ENCODE measurements at places on chromosomes 12 and 14.

GRCh38 chr12:51911307-51911706 lies 4.0 kb downstream of the ACVRL1 start:
- no peak for DNase-seq

- no peak for DNase-seq
Observed at GRCh38 chr12:113329022-113329790, 5.7 kb downstream of the SLC8B1 start.

GRCh38 chr12:68416826-68417225 lies 84.7 kb upstream of the MDM1 start:
- no peak for DNase-seq

DNA sequence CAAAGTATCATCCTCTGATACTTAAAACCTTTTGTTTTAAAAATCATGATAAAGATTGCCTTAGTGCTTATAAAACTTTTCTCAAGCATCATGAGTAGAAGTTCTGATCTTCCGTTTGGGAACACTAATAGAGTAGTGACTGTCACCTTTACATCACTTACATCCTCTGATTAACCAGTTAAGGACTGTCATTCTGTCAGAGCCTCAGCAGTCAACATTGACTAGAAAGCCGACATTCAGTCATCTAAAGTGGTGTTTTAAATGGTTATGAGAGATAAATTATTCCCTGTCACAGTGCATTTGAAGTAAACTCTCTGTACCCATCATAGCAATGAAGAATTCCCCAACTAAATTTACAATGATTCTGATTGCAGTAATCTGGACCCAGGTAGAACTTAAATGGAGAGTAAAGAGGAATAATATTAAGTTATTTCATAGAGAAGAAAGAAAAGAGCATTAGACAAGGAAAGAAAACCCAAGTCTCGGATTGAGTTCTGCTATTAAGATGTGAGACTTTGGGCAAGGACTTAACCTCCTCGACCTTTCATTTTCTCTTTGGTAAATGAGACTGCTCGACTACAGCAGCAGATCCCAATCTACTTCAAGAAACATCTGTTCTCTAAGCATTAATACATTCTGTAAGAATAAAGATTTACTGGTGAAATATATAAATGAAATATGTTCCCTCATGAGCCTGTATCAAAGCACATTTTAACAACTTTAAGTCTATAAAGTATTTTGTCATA lies 563.9 kb upstream of the LMO3 start:
- no peak for DNase-seq

DNA sequence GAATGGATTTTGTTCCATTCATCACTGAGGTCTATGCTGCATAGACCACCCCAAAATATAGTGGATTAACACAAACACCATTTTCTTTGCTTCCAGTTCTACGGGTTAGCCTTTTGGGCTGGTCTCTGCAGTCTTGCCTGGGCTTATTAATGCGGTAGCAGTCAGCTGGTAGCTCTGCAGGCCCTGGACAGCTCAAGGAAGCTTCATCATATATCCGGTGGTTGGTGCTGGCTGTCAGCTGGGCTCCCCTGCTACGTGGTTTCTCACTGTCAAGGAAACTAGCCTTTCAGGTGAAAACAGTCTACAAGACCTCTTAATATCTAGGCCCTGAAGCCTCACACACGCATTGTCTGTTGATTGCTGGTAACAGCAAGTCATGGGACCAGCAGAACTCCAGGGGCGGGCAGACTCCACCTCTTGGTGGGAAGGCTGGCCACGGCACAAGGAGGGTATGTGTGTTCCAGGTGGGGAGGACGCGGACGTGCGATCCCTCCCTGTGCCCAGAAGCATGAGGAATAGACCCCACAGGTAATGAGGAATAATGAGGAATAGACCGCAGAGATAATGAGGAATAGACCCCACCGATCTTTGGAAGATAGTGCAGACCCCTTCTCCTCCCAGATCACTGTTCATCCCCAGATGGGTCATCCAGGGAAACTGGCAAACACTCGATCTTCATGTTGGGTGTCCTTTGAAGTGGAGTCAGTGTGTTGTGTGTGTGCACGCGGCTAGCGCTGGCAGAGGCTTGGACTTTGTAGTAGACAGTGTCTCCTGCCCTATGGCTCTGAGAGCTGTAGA lies 13.3 kb downstream of the TSPAN9 start:
- no peak for DNase-seq

- no peak for DNase-seq
Observed at GRCh38 chr14:61064210-61064609, 83.2 kb downstream of the SLC38A6 start.

DNA sequence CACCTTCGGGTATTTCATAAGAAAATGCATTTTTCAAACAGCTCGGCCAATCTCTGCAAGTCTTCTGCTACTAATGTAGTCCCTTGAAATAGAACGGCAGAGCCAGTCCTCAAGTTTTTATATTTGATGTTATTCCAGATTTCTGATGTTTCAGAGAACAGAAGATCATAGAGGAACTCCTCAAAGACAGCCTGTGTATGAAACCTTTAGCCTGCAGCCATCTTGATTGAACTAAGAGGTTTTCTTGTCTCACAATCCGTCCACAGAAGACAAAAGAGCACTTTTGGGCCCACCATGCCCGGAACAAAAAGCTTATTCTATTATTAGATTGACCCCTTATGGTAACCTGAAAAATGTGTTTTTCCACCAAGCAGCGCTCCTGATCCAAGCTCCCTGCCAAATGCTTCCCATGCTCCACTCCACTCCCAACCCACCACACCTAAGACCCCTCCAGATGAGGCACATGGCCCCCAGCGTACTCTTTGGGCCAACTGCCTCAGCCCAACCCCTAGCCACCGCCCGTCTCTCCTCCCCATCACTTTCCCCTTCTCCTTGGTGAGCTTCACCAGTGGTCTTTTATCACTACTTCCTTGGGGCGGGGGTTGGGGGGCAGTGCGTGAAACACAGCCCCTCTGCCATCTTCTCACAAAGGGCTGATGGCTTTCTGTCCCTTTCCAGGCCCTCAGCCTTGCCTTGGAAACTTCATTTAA lies 175.8 kb downstream of the CALM1 start:
- no peak for DNase-seq

- no peak for DNase-seq
Observed at GRCh38 chr12:17810399-17810798, 279.6 kb downstream of the RERGL start.

- DNase-seq: no peak
Observed at GRCh38 chr12:42958291-42958674, 368.7 kb upstream of the PRICKLE1 start.

DNA sequence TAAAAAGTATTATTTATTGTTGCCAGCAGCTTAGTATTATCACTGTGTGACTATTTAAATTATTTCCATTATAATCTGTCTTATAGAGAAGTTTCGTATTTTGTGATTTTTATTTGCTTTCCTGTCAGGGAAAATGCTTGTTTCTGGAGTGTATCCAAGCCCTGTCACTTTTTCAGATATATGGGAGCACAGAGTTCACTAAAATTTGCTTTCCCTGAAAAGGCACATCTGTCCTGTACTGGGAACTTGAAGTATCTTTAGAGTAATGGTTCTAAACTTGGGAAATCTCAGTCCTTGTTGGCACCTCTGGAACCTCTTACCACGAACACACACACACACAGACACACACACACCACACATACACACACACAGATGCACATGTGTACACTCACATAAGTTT lies 39.3 kb upstream of the SSTR1 start:
- no peak for DNase-seq

DNA sequence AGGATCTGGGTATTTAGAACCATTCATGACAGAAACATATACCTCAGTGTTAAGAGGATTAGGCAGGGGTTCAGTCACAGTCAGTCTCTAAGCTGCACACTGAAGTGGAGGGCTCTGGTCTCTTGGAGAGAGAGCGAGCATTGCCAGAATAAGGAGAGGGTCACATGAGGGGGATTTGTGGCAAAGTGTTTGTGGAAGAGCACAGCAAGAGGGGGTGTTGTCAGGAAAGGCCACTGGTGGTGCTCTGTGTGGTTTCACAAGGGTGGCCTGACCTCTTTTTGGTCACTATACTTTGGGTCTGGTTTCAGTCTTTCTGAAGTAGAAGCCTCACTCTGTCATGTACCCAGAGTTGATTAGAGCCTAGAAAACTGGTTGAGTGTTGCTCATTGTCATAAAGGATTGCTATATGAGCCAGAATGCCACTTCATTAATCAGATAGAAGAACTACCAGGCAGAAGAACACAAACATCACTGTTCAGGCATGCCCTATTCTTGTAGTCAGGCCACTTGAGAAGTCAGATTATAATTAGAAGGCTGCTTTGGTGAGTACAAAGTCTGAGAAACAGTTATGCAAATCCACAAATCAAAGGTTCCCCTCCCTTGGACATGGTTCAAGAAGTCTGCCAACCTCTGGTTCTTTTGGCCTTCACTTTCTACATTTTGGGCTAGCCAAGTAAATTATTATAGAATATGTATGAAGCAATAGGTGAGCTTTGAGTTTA lies 8.4 kb downstream of the TMEM19 start:
- no peak for DNase-seq

DNA sequence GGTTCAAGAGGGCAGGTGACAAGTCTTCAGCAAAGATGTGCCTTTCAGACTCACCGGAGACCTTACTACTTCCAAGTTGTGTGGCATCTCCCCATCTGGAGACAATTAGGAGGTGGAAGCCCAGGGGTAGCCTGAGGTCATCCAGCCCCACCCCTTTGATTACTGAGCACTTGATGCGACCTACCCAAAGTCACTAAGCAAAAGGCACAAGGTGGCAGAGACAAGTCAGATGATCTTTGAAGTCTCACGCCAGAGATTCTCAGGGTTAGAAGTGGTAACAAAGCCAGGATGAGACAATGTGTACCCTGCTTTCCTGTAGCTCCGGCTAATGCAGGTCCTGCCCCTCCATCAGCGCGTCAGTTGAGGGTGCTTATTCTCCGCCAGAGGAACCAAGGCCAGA lies 1.4 kb upstream of the FOXN3 start:
- no peak for DNase-seq

DNA sequence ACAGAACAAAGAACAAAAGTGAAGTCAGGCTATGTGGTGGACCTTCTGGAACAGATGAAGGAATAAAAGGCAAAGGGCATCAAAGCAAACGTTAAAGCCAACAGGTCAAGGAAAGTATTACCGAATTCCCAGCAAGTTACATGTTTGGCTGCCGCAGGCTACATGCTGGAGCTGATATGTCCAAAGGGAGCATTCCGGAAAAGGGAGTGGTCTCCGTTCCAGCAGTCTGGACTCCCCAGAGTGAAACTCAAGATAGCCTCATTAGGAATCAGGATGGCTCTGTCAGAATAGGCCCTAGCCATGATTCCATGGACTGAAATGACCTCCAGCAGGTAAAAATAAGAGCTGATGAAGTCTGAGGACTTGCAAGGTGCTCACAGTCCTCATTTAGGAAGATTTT lies 379.8 kb upstream of the PRICKLE1 start:
- no peak for DNase-seq

DNA sequence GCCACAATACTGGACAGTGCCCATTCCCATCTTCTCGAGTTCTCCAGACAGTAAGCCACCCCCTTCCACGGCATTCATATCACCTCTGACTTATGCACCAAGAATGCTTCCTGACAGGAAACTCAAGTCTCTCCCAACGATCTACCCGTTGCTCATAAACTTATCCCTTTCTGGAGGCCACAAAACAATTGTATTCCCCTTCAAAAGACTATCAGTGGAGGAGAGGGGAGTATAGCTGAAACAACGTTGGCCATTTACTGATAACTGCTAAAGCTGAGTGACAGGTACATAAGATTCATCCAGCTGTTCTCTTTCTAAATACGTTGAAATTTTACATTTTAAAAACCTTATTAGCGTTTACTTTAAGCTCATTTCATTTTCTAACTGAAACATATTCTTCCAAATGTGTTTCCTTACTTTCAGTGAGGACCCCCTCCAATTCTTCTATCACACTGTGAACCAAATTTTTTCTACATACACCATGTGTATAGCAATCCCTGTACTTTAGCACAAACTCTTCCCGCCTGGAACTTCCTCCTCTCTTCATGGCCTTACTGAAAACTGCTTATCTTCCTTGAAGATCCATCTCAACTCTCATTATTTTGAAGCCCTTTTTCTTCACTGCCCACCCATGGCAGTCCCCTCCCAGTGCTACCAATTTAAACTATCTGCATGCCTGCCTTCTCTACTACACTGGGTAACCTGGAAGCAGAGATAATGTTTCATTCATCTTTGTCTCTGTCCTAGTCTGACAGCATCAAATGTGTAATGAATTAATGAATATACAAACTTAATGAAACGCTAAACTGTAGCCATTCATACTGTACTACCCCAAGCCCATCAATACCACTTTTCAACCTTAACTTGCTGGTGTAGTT lies 28.8 kb downstream of the ATXN2 start:
- DNase-seq: no peak

- DNase-seq: peak; percentile 4
Observed at GRCh38 chr12:107079172-107080011, 14.0 kb downstream of the CRY1 start.

GRCh38 chr14:95125221-95125620 lies 32.1 kb downstream of the DICER1 start:
- DNase-seq: no peak

DNA sequence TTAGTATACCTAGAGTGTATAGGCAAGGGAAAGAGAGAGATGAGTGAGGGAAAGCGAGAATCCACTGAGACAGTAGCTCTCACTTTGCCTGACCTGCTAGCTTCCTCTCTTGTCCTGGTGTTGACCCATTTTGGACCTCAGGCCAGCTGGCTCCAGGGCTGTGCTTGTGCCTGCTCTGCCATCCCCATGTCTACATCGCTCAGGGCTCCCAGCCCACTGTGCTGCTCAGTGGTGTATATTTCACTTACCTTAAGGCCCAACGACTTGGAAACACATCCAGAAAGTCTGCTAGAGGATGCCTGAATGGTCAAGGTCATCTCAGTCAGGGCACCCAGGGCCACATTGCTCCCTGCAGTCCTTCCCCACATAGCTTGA lies 964 bp upstream of the SERPINA4 start:
- no peak for DNase-seq

DNA sequence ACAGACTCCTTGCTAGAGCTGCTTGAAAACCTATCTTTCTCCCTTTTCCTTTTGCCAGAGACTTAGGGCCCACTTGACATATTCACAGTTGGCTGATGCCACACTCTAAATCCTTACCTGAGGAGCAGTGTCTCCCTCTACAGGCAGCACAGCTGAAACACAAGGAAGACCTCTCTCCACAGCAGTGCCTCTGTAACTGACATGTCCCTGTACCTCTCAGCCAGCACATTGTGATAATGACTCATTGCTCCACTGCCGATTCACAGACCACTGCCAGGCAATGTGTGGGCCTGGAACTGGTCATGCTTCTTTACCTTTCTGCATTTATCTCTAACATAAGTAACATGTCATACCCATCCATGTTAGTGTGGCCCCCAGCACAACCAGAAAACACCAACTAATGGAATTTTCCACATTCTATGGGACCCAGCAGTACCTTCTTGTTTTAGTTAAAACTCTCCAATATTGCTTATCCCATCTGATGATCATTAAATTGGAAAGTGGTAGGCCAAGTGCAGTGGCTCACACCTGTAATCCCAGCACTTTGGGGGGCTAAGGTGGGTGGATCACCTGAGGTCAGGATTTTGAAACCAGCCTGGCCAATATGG lies 56.5 kb downstream of the GTF2A1 start:
- DNase-seq: peak; percentile 17

DNA sequence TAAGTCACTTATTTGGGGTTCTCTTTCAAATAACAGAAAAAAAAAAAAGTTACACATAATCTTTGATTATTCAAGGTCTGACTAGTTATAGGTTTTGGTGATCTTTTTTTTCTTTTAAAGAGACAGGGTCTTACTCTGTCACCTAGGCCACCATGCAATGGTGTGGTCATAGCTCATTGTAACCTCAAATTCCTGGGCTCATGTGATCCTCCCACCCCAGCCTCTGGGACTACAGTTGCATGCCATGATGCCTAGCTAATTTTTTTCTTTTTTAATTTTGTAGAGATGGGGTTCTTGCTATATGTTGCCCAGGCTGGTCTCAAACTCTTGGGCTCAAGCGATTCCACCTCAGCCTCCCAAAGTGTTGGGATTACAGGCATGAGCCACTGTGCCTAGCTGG lies 56.5 kb upstream of the CFL2 start:
- DNase-seq: no peak

All from spinal cord (tissue), 10 donors.